ENCODE measurements at places on chromosomes 1 and 21. TPM values are rescaled to one million over a fixed set of nuclear protein-coding genes. Genes with fewer than 3 reads are reported as not detected.

- peak; percentile 10 for DNase-seq
Measured at GRCh38 chr1:85933961-85934360, 222.6 kb downstream of the COL24A1 start.

DNA sequence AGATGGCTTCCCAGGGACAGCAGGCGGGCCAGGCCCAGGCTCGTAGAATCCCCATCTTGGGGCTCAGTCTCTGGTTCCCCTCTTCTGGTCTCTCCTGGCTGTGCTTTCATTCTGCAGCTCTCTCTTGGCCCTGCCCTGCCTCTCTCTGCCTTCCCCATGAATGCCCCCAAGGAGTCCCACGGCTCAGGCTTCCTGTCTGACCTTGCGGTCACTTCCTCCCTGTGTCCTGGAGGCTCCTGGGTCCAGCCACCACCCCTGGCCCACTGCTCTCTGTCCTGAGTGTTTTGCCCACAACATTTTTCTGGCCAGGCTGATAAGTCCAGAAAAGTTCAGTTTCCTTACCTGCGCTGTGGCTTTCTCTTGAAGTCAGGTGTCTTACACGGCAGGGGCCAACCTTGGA lies 29.1 kb downstream of the PIGP start:
- no peak for DNase-seq

DNA sequence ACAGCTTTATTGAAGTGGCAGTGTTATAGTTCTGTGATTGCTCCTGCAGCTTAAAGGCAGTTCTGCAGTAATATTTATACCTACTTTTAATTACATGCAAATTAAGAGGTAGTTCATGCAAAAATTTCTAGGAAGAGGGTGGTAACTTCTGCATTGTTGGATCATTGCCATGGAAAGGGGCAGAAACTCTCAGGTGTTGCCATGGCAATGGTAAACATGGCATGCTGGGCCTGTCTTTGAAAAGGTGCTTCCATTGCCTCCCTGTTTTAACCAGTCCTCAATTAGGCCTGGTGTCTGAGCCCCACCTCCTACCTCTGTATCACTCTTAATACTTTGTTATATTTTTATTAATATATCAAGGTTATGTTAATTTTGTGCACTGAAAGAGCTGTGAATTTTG lies 104.7 kb downstream of the DISC1 start:
- no peak for DNase-seq

DNA sequence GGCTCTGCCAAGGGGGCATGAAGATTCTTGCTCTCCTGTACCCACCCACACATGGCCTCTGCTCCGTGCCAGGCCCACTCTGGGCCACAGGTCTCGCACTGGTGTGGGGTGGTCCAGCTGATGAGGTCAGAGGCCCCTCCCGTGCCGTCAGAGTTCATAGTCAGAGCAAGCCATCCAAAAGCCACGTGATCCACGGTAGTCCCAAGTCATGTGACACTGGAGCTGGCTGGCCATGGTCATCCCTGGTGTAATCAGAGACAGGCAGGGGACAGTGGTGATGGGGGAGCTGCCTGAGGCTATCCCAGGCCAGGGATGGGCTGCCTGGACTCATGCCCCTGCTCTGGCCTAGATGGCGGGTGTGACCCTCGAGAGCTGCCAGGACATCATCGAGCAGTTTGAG lies 10.5 kb downstream of the PLCH2 start:
- no peak for DNase-seq

DNA sequence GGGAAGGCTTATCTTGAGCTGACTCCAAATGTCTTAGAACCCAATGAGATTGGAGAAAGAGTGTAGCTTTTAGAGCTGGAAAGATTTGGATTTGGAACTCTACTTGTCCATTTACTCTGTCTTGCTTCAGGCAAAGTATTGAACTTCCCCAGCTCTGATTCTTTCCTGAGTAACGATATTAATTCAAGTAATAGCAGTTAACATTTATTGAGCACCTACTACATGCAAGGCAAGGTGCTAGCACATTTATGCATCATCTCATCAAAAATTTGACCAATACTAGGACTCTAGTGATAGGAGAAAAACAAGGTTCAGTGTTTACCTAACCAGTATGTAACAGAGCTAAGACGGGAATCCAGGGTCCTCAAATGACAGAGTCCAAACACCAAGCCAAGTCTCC lies 2.5 kb upstream of the LRRN2 start:
- no peak for DNase-seq

DNA sequence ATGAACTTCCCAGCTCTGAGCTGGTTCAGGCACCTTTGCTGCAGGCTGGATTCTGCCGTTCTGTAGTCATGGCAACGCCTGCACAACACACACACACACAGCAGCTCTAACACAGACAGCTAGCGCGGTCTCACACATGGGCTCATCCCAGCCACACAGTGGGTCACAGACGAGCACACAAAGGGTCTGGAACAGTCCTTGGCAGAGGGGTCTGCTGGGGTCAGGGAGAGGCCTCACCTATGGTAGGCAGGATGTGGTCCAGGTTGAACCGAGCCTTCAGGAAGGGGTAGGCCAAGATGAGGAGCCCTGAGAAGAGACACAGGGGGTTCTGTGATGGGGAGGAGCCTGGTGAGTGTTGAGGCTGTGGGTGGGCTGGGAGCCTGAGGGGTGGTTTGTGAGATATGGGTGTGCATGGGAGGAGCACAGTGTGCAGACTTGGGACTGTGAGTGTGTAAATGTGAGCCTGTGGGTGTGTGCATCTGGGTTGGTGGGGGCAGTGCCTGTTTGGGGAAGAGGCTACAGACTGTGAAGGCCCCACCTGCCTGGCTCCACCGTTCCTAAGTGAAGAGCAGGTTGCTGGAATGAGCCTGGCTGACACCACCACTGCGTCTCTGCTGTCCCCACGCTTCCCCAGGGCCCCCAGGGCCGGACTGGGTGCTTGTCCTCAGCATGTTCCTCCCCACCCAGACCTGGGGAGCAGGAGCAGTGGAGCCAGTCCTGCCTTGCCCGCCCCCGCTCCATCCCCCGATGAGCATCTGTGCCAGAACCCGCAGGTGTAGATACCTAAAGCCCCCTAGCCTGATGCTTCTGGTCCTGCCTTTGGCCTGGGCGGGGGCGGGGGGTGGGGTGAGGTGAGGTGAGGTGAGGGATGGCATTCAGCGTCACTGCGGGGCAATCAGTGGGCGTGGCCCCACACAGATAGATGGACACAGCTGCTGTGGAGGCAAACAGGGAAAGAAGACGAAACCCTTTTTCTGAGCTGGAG lies 1.5 kb downstream of the KNCN start:
- DNase-seq: no peak

Gene CASQ2
- 6.8 TPM for total RNA-seq

Gene PTAFR
- 7.6 TPM for total RNA-seq

Gene NBPF20
- total RNA-seq: 1.9 TPM
